ENCODE measurements at places on chromosomes 7 and 10. TPM values are rescaled to one million over a fixed set of nuclear protein-coding genes. Genes with fewer than 3 reads are reported as not detected.

The NEUROD6 gene
- total RNA-seq = not detected

The DLG5 gene
- 25.0 TPM for total RNA-seq

The PAPOLB gene
- 0.20 TPM for total RNA-seq

The ZNF804B gene
- total RNA-seq = not detected

The INHBA gene
- total RNA-seq = 2.5 TPM

The SOSTDC1 gene
- total RNA-seq = not detected

The AS3MT gene
- 1.2 TPM for total RNA-seq

The CLCN1 gene
- not detected for total RNA-seq

The DNAJC12 gene
- 2.7 TPM for total RNA-seq

The ATXN7L1 gene
- 11.4 TPM for total RNA-seq

The PNLIPRP3 gene
- 0.37 TPM for total RNA-seq

The CALML5 gene
- total RNA-seq = not detected

The ANKRD22 gene
- not detected for total RNA-seq

The TAS2R41 gene
- not detected for total RNA-seq

The CYP26A1 gene
- total RNA-seq = not detected

The SLC26A5 gene
- not detected for total RNA-seq

The HHEX gene
- not detected for total RNA-seq

The SDHAF3 gene
- 17.4 TPM for total RNA-seq

The MYOZ1 gene
- not detected for total RNA-seq

The SRRM3 gene
- total RNA-seq = 0.98 TPM

The EN2 gene
- not detected for total RNA-seq

The ABCA13 gene
- total RNA-seq = not detected
